ENCODE measurements at places on chromosomes 3 and 15.

GRCh38 chr3:38455639-38456430 lies 2.1 kb downstream of the ACVR2B start:
- DNase-seq = no peak

- DNase-seq = no peak
Measured at GRCh38 chr3:48891606-48892005, 7.1 kb downstream of the SLC25A20 start.

GRCh38 chr15:58840048-58840447 lies 68.9 kb downstream of the MINDY2 start:
- DNase-seq = no peak

GRCh38 chr3:13839253-13839652 lies 40.6 kb downstream of the WNT7A start:
- DNase-seq = no peak

- no peak for DNase-seq
Measured at GRCh38 chr3:46480491-46481195, 15.9 kb upstream of the LTF start.

GRCh38 chr3:53773611-53774368 lies 72.4 kb downstream of the CHDH start:
- peak; percentile 87 for DNase-seq

DNA sequence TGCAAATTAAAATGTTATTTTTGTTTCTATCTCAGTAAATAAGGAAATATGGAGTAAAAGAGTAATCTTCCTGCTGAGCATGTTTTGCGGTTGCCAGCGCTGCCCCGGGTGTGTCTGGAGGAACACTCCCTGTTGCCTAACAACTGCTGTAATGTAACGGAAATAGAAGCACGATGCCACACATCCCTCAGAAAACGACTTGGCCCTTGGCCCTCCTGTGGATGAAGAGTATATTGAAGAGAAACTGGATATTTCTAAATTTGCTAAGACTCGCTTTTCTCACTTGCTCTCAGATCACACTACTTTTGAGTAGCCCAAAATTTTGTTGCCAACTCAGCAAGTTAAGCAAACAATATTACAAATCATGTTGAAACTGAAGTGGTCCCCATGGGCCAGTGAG lies 18.9 kb downstream of the CX3CR1 start:
- peak; percentile 86 for DNase-seq

- DNase-seq = no peak
Measured at GRCh38 chr3:131550562-131551465, 48.0 kb upstream of the MRPL3 start.

GRCh38 chr3:76958274-76958673 lies 81.6 kb upstream of the ROBO2 start:
- DNase-seq = no peak

DNA sequence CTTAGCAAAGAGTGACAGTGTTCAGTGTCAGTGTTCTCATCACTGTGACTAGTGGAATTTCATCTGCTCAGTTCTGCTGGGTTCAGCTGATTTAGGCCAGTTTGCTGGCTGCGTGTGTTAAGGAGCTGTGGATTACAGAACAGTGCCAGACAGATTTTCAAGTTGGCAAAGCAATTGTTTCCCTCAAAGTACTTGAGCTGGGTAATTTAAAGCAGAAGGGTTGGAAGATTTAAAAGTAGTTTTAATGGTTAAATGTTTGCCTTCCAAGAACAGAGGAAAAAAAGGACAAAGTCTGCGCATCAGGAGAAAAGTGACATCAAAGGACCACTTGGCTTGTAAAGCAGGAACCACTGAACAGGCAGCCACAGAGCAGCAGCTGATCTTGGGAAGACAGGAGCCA lies 8.7 kb downstream of the ESYT3 start:
- no peak for DNase-seq

DNA sequence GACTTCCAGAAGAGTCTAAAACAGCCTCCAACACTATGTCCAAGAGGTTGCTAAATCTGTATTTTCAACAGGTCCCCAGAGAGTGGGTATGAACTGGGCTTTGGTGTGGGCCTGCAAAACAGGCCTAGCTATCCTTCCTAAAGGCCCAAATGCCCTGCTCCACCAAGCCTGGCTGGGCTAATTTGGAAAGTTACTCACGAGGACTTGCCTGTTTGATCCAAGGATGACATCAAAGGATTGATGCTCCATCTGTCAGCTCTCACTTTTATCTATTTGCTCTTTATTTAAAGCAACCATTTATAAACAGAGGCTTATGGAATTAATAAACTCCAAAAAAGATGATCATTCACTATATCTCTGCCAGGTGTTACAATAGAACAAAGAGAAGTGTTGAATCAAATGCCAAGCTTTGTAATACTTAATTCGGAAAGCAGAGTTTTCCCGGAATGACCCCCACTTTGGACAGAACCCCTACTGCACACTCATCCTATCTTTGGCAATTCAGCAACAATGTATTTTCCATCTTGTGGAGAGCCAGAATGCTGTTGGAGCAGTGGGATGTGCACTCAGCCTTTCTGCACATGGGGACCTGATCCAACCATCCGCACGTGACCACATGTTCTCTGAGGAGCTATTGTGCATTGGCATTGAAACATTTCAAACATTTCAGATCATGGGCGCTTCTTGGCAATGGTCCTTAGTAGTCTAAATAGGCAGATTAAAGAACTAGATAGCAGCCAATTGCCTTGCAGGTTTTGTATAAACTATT lies 163.3 kb upstream of the THBS1 start:
- no peak for DNase-seq

GRCh38 chr3:191566469-191566868 lies 105.5 kb downstream of the PYDC2 start:
- peak; percentile 7 for DNase-seq

DNA sequence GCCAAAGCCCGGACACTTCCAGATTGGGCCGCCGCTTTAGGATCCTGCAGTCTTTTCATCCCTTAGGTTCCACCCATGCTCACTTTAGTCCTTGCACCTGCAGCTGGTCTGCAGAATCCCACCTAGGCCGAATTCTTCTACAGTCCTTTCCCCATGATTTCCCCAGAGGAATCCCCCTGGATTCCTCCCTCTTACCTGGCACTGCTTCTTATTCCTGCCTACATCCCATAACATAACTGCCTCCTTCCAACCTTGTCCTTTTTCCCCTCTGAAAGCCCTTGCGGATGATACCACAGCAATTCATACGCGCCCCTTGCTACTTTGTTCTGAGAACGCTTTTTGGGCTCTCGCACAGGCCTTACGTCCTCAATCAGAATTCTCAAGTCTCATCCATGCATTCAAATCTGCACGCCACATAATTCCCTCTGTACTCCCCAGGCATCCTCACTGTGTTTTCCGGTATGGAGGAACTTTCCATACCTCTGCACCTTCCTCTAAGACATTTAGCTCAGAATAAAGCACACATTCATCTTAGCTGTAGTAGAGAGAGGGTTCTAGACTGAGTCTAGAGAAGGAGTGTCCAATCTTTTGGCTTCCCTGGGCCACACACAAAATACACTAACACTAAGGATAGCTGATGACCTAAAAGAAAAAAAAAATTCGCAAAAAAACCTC lies 619 bp downstream of the EIF2AK4 start:
- no peak for DNase-seq

DNA sequence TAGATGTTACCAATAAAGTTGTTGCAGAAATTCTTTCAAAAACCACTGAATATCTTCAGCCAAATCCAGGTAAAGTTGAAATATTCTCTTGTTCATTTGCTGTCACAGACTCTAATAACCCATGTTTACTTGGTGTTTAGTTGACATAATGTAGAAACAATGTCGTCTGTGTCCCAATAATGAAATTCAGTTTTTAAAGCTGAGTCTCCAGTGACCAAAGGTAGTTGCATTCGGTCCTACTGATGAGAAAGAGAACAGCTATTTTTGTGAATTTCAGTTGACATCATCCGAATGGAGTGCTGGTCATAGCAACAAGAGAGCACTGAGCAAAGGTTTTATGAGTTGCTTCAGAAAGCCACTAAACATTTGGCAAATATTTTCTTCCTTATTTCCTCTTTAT lies 88.8 kb upstream of the ADAMTSL3 start:
- DNase-seq = no peak

DNA sequence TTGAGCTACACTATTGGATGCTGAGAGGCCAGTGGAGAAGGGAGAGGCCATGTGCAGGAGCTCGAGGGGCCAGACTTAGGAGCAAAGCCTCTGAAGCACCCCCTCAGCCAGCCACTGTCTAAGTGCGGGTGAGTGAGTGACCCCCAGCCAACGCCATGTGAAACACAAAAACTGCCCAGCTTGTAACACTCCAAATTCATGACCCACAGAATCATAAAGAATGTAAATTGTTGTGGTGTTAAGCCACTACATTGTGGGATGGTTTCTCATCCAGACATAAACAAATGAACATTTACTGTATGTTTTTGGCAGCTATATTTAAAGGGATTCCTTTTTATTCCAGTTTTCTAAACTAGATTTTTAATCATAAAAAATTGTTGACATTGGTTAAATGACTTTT lies 27.2 kb upstream of the TMEM158 start:
- no peak for DNase-seq

- no peak for DNase-seq
Measured at GRCh38 chr15:69045802-69046201, 31.3 kb downstream of the NOX5 start.

GRCh38 chr3:15053541-15053940 lies 11.6 kb downstream of the MRPS25 start:
- no peak for DNase-seq

- DNase-seq = no peak
Measured at GRCh38 chr3:69250014-69250413, 127.6 kb upstream of the LMOD3 start.

GRCh38 chr3:48507256-48508061 lies 3.5 kb upstream of the SHISA5 start:
- DNase-seq = no peak

DNA sequence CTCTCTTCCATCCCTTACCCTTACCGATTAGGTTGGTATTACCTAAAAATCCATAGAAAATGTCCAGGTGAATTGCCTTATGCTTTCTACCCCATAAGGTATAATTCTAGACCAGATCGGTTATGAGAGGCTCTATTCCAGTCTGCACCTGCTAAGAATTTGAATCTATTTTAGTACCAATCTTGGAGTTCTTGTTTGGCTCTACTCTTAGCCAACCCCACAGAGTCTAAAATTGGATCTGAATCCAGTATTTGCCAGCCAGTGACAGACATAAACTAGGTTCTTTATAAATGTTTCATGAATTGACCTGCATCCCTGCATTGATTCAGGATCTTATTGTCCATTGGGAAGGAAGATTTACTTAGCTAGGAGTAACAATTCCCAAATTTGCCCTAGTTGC lies 6.5 kb downstream of the KLHL24 start:
- DNase-seq = no peak

DNA sequence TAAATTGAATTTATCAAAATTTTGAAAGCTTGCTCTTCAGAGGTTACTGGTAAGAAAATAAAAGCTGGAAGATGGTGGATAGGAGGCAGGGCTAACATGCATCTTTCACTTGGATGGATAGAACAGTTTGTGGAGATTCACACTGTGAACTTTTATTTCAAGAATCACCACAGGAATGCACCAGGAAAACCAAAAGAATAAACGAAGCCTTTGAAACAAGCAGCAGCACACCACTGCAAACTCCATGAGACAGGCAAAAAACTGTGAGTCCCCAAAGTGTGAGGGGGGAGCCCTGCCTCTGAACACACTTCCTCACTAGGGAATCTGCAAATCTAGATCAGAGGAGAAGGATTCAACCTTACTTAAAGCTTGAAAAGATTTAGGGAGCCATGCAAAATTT lies 122.2 kb downstream of the RTP4 start:
- DNase-seq = no peak

GRCh38 chr3:16378920-16379319 lies 113.9 kb downstream of the OXNAD1 start:
- DNase-seq = no peak

DNA sequence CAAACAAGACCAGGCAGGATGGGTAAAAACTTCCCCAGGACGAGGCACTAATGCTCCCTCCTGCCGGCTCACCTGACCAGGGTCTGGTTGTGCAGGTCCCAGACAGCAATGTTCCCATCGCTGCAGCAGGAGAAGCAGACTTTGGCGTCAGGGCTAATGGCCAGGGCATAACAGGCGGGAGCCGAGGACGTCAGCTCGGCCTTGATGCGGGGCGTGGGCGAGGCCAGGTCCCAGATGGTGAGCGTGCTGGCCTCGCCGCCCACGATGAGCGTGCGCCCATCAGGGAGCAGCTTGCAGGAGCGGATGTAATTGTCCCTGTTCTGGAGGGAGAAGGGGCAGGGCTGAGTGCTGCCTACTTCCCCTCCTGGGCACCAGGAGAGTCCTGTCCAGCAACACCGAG lies 43.4 kb downstream of the TLE3 start:
- no peak for DNase-seq

DNA sequence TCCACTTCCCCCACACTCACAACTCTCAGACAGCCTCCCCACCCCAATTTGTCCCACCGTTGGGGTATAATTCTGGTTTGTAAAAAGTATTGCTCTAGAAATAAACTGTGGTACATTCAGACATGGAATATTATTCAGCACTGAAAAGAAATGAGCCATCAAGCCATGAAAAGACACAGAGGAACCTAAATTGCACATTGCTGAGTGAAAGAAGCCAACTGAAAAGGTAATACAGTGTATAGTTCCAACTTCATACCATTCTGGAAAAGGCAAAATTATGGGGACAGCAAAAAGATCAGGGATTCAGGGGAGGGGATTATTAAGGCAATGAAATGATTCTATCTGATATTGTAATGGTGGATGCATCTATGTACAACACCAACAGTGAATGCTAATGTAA lies 10.5 kb downstream of the ANXA2 start:
- DNase-seq = no peak

- no peak for DNase-seq
Measured at GRCh38 chr3:147185781-147186180, 220.6 kb downstream of the ZIC4 start.

- no peak for DNase-seq
Measured at GRCh38 chr3:99950921-99951320, 133.3 kb downstream of the CMSS1 start.

GRCh38 chr15:50358845-50359244 lies 3.8 kb upstream of the GABPB1 start:
- peak; percentile 17 for DNase-seq

- no peak for DNase-seq
Measured at GRCh38 chr15:87623832-87624231, 632.7 kb downstream of the NTRK3 start.

DNA sequence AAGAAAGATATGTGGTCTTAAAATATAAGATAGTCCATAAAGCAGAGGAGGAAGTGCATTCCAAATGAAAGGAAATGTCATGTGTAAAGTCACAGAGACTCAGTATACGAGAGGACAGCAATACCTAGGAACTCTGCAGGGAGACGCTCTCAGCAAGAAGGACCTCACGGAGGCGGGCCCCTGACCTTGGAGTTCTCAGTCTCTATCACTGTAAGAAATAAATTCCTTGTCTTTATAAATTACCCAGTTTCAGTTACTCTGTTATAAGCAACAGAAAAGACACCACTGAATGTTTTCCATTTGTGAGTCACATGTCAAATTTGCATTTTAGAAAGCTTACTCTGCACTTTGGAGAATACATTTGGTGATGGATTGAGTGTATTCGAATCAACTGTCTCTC lies 140.6 kb downstream of the GBE1 start:
- DNase-seq = no peak

DNA sequence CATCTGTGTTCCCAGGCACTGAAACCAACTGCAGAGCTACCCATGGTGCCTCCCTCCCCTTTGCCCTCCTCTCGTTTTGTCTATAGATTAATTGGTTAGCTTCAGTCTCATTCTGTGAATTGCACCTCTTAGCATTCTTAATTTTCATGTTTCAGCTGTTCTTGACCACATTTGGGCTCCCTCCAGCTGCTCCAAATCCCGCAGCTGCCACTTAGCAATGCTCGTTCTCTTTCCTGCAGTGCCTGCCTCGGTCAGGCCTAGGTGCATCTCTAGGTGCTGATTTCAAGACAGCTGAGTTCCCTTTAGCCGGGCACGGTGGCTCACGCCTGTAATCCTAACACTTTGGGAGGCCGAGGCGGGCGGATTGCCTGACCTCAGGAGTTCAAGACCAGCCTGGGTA lies 47.0 kb upstream of the SMAD3 start:
- no peak for DNase-seq

Data from GM04504 (cell line).